Neural progenitor cell (in vitro differentiated cells): ENCODE measurements at places on chromosomes 3 and 15. TPM values are rescaled to one million over a fixed set of nuclear protein-coding genes. Genes with fewer than 3 reads are reported as not detected.

The MEIS2 gene
- total RNA-seq: 18.3 and 21.5 TPM in 2 replicates

DNA sequence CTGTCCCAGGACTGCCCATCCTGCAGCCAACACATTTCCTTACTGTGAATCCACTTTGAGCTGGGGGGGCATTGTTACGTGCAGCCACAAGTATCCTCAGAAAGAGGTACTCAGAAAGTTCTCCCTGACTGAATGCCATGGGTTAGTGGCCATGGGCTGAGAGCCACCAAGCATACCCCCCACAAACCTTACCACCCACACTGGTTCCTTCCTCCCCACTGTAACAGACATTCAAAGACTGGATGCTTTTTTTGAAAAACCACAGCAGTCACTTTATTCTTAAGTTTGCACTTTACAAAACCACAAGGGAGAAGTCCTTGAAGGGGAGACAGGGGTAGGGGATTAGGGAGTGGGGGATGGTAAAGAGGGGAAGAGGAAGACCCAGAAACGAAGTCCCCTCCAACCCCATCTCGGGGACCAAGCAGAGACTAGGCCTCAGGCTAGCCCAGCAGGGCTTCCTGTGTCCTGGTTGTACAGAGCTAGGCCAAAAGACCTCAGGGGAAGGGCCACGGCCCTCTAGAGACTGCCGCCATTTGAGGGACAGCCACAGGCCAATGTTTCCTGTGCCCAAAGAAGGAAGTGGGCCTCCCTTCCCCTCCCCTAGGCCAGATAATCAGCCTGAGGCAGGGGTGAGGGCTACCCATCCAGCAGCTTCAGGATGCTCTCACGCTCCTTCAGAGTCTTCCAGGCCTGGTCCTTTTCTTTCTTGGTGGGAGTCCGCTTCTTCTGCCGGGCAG, 10.1 kb upstream of the CAMK1 start:
- no peak for DNase-seq
- H3K36me3 ChIP-seq: peaks cover 6% of the 10 kb centered on the region
- H3K4me1 ChIP-seq: no peaks in the 10 kb centered on the region
- no peak overlapping the region for H3K4me3 ChIP-seq
- no peak overlapping the region for H3K27ac ChIP-seq
- no peaks in the 10 kb centered on the region for H3K27me3 ChIP-seq

- no peak overlapping the region for H3K27ac ChIP-seq
- H3K27me3 ChIP-seq: no peaks in the 10 kb centered on the region
- H3K4me3 ChIP-seq: no peak overlapping the region
These were observed 40.5 kb downstream of the PTPRG start for GRCh38 chr3:61601831-61602230.

GRCh38 chr3:49158103-49158709, 7.9 kb downstream of the CCDC71 start:
- peak; percentile 63 for DNase-seq
- no peak overlapping the region for H3K27ac ChIP-seq
- H3K27me3 ChIP-seq: no peaks in the 10 kb centered on the region
- no peaks in the 10 kb centered on the region for H3K36me3 ChIP-seq

The NMB gene
- total RNA-seq: 0.24 and 3.7 TPM in 2 replicates

GRCh38 chr3:38651153-38651789, 1.8 kb upstream of the SCN5A start:
- no peak overlapping the region for H3K27ac ChIP-seq
- DNase-seq: peak; percentile 88
- H3K36me3 ChIP-seq: no peaks in the 10 kb centered on the region
- H3K4me1 ChIP-seq: peaks cover 11% of the 10 kb centered on the region

- peaks cover 43% of the 10 kb centered on the region for H3K4me1 ChIP-seq
- H3K27ac ChIP-seq: peak overlapping the region; percentile 59
- DNase-seq: no peak
These were observed 56.4 kb downstream of the TMCC1 start for GRCh38 chr3:129837065-129837642.

The CD80 gene
- total RNA-seq: 0.30 TPM in 1 of 2 replicates, not detected in the other

DNA sequence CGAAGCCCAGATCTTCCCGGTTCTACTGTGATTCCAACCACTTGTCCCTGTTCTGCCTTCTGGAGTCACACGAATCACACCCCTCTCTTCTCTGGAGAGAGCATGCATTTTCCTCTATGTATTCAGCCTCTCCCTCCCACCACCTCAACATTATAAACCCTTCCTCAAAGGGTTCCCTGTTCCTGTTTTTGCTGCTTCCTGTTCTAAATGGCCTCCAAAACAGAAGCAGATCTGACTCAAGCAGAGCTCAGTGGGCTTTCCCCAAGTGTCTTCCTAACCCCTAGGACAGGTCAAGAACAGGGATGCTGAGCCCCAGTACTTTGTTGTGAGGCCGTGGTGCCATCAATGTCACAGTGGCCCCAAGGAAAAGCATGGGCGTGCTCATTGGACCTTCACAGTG, 75.7 kb upstream of the ARNT2 start:
- DNase-seq: no peak
- H3K27ac ChIP-seq: no peak overlapping the region
- no peak overlapping the region for H3K4me3 ChIP-seq
- no peaks in the 10 kb centered on the region for H3K27me3 ChIP-seq

The GABRG3 gene
- total RNA-seq: 1.7 and 3.4 TPM in 2 replicates

GRCh38 chr15:73403171-73403570, 34.4 kb upstream of the HCN4 start:
- no peaks in the 10 kb centered on the region for H3K27me3 ChIP-seq
- H3K4me1 ChIP-seq: no peaks in the 10 kb centered on the region
- DNase-seq: no peak
- H3K4me3 ChIP-seq: no peak overlapping the region

DNA sequence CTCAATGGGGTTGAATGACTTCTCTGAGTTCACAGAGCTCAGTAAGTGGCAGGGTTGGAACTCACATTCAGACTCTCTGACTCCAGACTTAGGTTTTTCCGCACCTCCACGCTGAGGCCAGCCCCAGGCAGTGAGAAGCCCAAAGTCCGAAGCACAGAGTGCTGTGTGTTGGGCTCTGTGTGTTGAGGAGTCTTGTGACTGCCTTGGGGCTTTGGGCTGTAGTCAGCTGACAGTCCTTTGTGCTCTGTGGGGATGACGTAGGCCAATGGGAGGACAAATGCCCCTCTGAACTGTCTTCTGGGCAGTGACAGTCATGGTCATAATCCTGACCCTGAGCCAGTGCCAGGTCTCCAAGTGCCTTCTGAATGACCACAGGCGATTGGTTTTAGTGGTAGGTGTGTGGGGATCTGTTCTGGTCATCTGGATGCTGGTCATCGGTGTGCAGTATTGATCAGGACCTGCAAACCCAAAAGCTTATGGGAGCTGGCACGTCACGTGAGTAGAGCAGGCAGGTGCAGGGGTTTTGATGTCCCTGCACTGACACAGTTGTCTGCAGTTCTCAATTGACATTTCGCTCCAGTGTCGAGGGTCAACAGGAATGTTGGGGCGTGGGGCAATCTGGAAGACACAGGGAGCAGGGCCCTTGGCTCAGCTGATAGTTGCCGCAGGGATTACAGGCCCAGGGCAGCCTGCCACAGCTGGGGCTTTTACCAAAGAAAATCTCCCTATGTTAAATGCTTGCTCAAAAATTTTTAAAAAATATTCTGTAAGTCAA, 45.3 kb downstream of the CAPN3 start:
- no peaks in the 10 kb centered on the region for H3K27me3 ChIP-seq
- H3K27ac ChIP-seq: no peak overlapping the region
- no peak overlapping the region for H3K4me3 ChIP-seq
- no peaks in the 10 kb centered on the region for H3K4me1 ChIP-seq

DNA sequence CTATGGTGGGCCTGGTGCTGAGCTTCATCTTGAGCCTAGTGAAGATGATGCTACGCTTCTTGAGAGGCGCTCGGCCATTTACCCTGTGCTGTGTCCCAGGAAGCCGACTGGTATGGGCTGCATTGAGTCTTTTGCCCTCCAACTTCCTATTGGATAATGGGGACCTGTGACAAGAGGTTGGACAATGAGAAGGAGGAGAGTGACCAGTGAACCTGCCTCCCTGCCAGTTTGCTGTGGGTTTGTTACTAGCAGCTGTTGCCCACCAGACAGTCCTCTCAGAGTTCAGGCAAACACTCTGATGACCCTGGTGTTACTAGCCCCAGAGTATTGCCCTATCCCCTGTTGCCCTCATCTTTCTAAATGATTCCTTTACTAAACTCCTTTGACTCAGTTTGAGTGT, 99.6 kb upstream of the PFN2 start:
- H3K4me1 ChIP-seq: peaks cover 8% of the 10 kb centered on the region
- no peaks in the 10 kb centered on the region for H3K27me3 ChIP-seq
- no peak for DNase-seq

The C3orf22 gene
- not detected in 2 replicates for total RNA-seq

- no peak overlapping the region for H3K27ac ChIP-seq
- no peaks in the 10 kb centered on the region for H3K36me3 ChIP-seq
- no peak for DNase-seq
- peaks cover 10% of the 10 kb centered on the region for H3K4me1 ChIP-seq
These were observed 130.3 kb upstream of the ZPLD1 start for GRCh38 chr3:102304550-102304949.

The XYLB gene
- 2.1 and 6.9 TPM in 2 replicates for total RNA-seq

DNA sequence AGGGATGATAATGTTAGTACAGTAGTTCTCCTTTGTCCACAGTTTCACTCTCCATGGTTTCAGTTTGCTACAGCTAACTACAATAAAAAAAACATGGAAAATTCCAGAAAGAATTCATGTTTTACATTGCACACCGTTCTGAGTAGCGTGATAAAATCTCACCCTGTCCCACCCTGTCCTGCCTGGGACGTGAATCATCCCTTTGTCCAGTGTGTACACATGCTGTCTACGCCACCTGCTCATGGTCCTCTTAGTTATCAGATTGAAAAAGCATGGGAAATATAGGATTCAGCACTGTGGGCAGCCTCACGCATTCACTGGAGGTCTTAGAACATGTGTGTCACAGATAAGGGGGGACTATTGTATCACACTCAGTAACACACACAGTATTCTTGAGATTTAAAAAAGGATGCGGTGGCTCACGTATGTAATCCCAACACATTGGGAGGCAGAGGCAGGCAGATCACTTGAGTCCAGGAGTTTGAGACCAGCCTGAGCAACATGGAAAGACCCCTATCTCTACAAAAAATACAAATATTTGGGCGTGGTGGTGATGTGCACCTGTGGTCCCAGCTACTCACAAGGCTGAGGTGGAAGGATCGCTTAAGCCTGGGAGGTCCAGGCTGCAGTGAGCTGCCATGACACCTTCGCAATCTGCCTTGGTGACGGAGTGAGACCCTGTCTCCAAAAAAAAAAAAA, 8.7 kb upstream of the FLNB start:
- DNase-seq: no peak
- no peaks in the 10 kb centered on the region for H3K4me1 ChIP-seq
- H3K27ac ChIP-seq: no peak overlapping the region
- no peaks in the 10 kb centered on the region for H3K36me3 ChIP-seq
- H3K4me3 ChIP-seq: no peak overlapping the region
- H3K27me3 ChIP-seq: no peaks in the 10 kb centered on the region

- no peak overlapping the region for H3K27ac ChIP-seq
- H3K4me1 ChIP-seq: peaks cover 8% of the 10 kb centered on the region
- no peak for DNase-seq
These were observed 6.6 kb upstream of the CPN2 start for GRCh38 chr3:194357681-194358080.

GRCh38 chr15:89743594-89743993, 7.5 kb downstream of the MESP1 start:
- H3K27me3 ChIP-seq: peaks cover 49% of the 10 kb centered on the region
- no peaks in the 10 kb centered on the region for H3K36me3 ChIP-seq
- H3K4me1 ChIP-seq: no peaks in the 10 kb centered on the region
- H3K4me3 ChIP-seq: no peak overlapping the region
- no peak for DNase-seq
- H3K27ac ChIP-seq: no peak overlapping the region

GRCh38 chr3:72446218-72447058, 401.8 kb downstream of the SHQ1 start:
- peak within 1 kb of the TSS; percentile 90 for H3K4me3 ChIP-seq
- peak within 1 kb of the TSS; percentile 69 for H3K27ac ChIP-seq
- H3K27me3 ChIP-seq: peaks cover 22% of the 10 kb centered on the region
- no peaks in the 10 kb centered on the region for H3K36me3 ChIP-seq
- H3K4me1 ChIP-seq: peaks cover 36% of the 10 kb centered on the region

- H3K27ac ChIP-seq: no peak overlapping the region
- DNase-seq: no peak
- H3K36me3 ChIP-seq: no peaks in the 10 kb centered on the region
- no peaks in the 10 kb centered on the region for H3K27me3 ChIP-seq
- peaks cover 40% of the 10 kb centered on the region for H3K4me1 ChIP-seq
These were observed 197.3 kb downstream of the CADPS start for GRCh38 chr3:62677926-62678325.

GRCh38 chr3:76723366-76723765, 316.5 kb upstream of the ROBO2 start:
- no peaks in the 10 kb centered on the region for H3K4me1 ChIP-seq
- peak; percentile 3 for DNase-seq
- H3K27ac ChIP-seq: no peak overlapping the region

GRCh38 chr3:187027531-187028278, 97.4 kb downstream of the ST6GAL1 start:
- no peak overlapping the region for H3K4me3 ChIP-seq
- H3K27me3 ChIP-seq: no peaks in the 10 kb centered on the region
- no peaks in the 10 kb centered on the region for H3K36me3 ChIP-seq
- H3K4me1 ChIP-seq: peaks cover 7% of the 10 kb centered on the region
- no peak for DNase-seq

- H3K4me1 ChIP-seq: no peaks in the 10 kb centered on the region
- no peak overlapping the region for H3K27ac ChIP-seq
- no peaks in the 10 kb centered on the region for H3K27me3 ChIP-seq
These were observed 294.8 kb upstream of the STT3B start for GRCh38 chr3:31237887-31238286.

The SLC12A1 gene
- 0.19 TPM in 1 of 2 replicates, not detected in the other for total RNA-seq

- no peaks in the 10 kb centered on the region for H3K27me3 ChIP-seq
- H3K4me1 ChIP-seq: no peaks in the 10 kb centered on the region
- H3K4me3 ChIP-seq: no peak overlapping the region
- no peak for DNase-seq
- H3K36me3 ChIP-seq: no peaks in the 10 kb centered on the region
- H3K27ac ChIP-seq: no peak overlapping the region
These were observed 102.9 kb downstream of the CHST2 start for GRCh38 chr3:143222505-143222904.

The CKMT1B gene
- 4.4 and 4.6 TPM in 2 replicates for total RNA-seq

GRCh38 chr3:190621927-190622326, 108.0 kb downstream of the IL1RAP start:
- no peak for DNase-seq
- H3K36me3 ChIP-seq: no peaks in the 10 kb centered on the region
- H3K27me3 ChIP-seq: no peaks in the 10 kb centered on the region
- H3K27ac ChIP-seq: no peak overlapping the region
- no peak overlapping the region for H3K4me3 ChIP-seq
- H3K4me1 ChIP-seq: no peaks in the 10 kb centered on the region
